ENCODE measurements at places on chromosomes 2 and 18.

DNA sequence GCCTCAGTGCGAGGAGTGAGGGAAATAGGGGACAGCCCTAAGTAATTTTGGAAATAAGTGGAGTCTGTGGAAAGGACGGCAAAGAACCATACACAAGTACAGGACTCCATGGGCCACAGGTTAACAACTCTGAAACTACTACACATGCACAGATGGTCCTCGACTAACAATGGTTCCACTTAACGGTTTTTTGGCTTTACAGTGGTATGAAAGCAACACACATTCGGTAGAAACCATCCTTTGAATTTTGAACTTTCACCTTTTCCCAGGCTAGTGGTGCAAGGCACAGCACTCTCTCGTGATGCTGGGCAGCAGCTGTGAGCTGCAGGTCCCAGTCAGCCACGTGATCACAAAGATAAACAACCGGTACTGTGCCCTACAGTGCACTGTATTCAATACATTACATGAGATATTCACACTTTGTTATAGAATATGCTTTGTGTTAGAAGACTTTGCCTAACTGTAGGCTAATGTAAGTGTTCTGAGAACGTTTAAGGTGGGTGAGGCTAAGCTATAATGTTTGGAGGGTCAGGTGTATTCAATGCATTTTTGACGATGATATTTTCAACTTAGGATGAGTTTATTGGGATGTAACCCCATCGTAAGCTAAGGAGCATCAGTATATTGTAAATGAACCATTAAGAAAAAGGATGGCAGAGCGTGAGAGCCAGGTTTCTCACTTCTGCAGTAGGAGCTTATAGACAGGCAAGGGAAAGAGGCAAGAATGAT lies 44.6 kb downstream of the TBC1D8 start:
- no peak for DNase-seq

DNA sequence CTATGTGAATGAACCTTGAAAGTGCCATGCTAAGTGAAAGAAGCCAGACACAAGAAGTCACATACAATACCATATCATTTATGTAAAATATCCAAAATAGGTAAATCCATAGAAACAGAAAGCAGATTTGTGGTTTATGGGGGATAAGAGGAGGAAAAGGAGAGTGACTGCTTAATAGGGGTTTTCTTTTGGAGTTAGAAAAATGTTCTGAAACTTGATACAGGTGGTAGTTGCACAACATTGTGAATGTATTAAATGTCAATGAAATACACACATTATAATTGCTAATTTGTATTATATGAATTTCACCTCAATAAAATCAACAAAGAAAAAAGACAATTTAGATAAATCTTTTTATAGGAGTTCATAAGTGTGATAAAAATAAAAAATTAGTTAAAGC lies 37.1 kb downstream of the MEMO1 start:
- DNase-seq = no peak

DNA sequence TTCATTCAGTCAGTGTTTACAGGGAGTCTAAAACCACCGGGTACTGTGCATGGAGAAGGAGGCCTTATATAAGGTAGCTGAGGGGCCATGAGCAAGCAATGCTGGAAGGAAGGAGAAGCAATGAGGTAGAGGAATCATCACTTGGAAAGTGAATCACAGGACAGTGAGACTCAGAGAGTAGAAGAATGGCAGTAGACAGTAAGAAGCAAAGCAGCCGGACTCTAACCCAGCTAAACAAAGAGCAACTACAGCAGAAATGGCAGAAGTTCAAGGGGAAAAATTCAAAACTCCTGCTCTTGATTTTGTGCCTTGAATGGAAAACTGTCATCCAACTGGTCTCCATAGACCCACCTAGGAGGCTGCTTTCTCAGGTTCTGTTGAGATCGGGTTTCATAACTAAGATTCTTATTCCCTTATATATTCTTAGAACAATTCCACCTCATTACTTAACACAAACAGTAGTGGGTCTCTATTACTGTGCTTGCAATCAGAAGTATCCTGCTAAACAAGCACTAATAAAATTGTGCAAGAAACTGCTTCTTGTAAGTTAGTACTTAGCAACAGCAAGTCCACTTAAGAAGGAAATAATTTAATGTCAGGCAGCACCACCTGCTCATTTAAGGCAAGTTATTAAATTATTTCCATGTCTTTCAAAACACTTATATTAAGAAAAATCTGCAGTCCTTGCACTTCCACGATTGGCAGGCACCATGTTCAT lies 68.0 kb downstream of the RBMS1 start:
- no peak for DNase-seq

DNA sequence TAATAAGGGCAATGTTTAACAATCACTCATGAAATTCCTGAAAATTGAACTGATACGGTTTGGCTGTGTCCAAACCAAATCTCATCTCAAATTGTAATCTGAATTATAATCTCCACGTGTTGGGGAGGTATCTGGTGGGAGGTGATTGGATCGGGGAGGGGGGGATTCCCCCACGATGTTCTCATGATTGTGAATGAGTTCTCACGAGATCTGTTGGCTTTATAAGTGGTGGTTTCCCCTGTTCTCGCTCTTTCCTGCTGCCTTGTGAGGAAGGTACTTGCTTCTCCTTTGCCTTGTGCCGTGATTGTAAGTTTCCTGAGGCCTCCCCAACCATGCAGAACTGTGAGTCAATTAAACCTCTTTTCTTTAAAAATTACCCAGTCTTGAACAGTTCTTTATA lies 34.0 kb upstream of the SKOR2 start:
- DNase-seq = no peak

- DNase-seq = no peak
These were observed 135.8 kb upstream of the SH3BP4 start for GRCh38 chr2:234816056-234816455.

GRCh38 chr2:121748202-121748601 lies 7.2 kb upstream of the TSN start:
- DNase-seq = no peak

- no peak for DNase-seq
These were observed 448.3 kb upstream of the SLC14A2 start for GRCh38 chr18:45166836-45167551.

- DNase-seq = no peak
These were observed 183.9 kb downstream of the NBAS start for GRCh38 chr2:15377202-15377601.

DNA sequence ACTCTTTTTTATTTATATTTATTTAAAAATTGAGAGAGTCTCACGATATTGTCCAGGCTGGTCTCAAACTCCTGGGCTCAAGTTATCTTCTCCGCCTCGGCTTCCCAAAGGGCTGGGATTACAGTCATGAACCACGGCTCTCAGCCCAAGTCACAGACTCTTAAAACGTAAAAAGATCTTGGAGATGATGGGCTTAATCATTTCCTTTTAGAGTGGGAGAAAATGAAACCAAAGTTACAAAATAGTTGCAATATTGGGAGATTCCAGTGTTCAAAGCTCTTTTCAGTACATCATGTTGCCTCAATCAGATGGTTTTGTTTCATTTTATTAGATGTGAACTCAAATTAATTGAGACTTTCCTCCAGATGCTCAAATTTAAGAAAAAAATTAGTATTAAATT lies 151.4 kb upstream of the XPO1 start:
- DNase-seq = no peak

- DNase-seq = peak; percentile 23
These were observed 13.1 kb downstream of the GNLY start for GRCh38 chr2:85707304-85707703.

- no peak for DNase-seq
These were observed 58.6 kb downstream of the FN1 start for GRCh38 chr2:215377283-215377682.

DNA sequence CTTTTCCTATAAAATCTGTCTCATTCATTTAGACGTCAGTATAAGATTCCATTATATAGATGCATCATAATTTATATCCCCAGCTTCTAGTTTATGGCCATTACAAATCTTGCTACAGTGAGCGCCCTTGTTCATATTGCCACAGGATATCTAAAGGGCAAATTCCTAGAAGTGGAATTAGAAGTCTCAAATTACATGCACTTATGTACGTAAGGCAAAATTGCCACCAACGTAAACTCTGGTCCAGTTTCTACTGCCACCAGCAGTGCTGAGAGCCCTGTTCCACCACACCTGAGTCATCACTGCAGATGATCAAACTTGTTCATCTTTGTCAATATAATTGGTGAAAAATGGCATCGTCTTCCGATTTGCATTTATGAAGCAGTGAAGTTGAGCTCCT lies 90.9 kb upstream of the ID2 start:
- no peak for DNase-seq

DNA sequence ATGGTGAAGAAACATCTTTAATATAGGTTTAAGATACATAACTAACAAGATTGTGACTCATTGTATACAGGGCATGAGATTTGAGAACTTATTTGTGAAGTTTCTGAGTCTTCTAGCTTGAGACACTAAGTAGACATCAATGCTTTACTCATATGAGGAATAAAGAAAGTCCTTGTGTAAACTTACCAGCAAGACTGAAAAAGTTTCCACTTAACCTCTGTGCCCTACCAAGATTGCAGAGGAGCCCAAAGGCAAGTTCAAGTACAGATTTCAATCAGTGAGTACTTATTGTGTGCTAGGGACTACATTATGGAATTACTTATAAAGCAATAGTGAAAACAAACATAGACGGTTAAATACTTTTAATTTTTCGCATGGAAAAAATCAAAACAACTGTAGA lies 1041.2 kb upstream of the CELF4 start:
- no peak for DNase-seq

GRCh38 chr2:46642218-46642617 lies 162.9 kb downstream of the TMEM247 start:
- no peak for DNase-seq

DNA sequence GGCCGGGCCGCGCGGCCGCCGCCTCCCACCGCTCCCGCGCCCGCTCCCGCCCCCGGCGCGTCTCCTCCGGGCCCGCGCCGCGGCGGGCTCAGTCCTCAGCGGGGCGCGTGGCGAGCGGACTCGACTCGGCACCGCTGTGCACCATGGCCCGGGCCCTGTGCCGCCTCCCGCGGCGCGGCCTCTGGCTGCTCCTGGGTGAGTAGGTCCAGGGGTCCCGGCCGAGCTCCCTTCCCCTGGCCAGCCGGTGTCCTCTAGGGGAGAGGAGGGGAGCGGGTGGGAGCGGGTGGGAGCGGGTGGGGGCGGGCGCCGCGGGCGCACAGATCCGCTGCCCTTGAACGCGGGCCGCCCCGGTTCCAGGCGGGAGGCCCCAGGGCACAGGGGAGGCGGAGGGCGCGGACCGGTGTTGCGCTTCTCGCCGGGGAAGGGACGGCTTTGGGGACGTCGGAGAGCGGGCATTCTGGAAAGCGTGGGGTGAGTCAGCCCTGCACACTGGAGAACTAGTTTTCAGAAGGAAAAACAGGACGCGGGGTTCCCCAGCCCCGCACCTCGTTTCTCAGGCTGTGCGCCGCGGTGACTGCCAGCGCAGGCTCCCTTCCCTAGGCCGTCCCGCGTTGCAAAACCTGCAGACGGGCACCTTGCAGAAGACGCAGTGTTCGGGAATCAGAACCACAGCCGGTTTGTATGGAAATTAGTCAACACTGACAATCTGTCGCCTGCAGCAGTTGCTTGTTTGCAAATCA lies at the start of gene RAMP1:
Gene RAMP1, plus strand, starts transcription at position 91 of the 740 bp plus-strand sequence. Its CDS starts 53 bp downstream, at position 144.
- no peak for DNase-seq

GRCh38 chr2:237872178-237872887 lies 12.9 kb downstream of the RAMP1 start:
- no peak for DNase-seq

- no peak for DNase-seq
These were observed 543.6 kb downstream of the PLCL1 start for GRCh38 chr2:198347946-198348345.

DNA sequence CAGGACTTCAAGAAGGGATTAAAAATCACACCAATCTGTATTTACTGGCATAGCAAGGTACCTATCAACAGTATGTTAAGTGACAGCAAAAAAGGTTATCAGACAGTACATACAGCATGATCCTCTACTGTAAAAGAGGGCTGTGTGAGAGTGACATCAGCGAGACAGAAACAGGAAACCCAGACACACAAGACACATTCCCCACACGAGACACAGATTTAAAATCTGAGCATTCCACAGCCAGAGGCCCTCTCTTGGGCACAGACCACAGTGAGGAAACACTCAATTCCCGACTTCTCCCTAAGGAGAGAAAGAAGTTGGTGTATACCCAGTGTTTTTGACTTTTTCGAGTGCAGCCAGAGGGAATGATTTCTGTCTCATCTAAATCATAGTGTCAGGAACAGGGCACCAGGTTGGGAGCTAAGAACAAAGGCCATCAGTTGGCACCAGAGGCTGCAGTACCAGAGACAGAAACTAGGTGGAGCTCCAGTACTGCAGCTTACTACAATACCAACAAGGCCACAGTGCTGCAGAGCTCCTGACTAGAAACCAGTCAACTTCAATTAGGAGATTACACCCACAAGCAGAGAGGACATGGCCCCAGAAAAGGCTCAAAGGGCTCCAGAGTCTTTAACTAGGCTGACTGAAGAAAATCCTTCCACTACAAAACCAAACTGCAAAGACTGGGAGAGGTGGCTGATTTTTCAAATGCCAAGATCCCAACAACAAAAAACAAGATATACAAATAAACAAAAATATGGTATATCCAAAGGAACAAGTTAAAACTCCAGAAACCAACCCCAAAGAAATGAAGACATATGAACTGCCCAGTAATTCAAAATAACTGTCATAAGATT lies 41.0 kb downstream of the UNC50 start:
- DNase-seq = peak; percentile 42

DNA sequence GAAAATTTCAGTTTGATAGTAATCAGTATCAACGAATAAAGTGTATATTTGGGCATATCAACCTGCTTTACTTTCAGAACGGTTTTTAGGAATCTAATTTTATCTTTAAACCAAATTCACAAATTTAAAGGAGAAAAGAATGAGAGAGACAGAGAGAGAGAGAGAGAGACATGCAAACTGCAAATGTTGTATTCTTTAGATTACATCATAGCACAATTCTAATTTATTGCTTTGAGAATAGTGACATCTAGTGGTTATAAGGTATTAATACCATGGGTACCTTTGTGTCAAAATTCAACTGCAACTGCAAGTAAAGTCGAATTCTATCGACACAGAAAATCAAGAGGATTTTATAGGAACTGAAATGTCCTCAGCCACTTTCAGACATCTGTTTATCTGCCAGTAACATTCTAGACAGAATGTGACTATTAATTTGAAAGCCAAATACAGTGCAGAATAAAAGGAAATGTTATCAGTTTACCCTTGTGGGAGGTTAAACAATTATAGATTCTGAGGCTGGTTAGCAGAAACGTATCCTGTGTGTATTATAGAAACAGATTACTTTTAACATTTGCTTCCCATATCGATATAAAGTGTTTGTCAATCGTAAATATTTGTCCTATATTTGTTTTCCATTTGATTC lies 529.8 kb upstream of the VRK2 start:
- DNase-seq = peak; percentile 74

- DNase-seq = no peak
These were observed 464.7 kb upstream of the HNRNPA3 start for GRCh38 chr2:176747928-176748327.

DNA sequence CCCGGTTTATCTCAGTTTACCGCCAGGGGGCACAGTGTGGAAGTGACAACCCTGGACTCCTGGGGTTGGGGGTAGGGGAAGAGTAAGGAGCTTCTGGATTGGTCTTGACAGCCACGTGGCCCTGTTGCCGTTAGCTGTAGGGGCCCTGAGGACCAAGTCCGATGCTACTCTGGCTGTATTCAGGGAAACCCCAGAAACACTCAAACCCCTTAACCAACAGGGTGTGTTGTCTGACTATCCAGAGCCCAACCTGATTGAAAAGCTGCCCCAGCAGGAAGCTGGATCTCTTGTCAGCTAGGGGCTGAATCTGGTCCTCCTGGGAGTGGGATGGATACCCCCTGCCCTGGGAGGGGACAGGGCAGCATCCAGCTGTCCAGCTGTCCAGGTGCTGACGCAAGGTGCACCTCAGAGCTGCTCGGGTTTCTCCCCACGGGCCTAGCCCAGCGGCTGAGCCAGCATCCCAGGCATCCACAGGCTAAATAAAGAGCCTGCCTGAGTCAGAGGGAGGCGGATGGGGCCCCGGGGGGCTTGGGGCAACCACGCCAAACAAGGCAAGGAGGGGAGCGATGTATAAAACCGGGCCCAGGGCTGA lies 3.1 kb upstream of the GMPPA start:
- no peak for DNase-seq
